ENCODE measurements at places on chromosomes 3 and 15.

GRCh38 chr3:45623393-45623792 is 28.8 kb downstream of the LIMD1 start:
- no peak for DNase-seq

- no peak for DNase-seq
These were observed 13.8 kb downstream of the PTPN9 start for GRCh38 chr15:75565062-75565970.

GRCh38 chr15:97931314-97931713 is 29.2 kb upstream of the ARRDC4 start:
- DNase-seq: no peak

DNA sequence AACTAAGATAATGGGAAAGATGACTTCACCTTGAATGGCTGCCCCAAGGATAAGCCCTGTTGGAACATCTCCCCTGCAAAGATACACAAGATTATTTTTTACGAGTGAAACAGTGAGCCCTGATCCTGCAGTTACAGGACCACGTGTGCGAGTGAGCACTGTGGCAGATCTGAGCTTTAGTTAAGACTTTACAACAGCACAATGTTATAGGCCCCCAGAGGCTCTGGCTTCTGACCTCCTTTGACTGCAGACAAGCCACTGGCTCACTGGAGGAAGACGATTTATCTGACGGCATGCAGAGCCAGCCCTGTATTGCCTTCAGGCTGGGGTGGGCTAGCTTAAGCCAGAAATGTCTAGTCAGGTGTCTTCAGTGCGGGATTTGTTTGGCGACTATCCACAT is 174.4 kb downstream of the ARRDC4 start:
- DNase-seq: no peak

DNA sequence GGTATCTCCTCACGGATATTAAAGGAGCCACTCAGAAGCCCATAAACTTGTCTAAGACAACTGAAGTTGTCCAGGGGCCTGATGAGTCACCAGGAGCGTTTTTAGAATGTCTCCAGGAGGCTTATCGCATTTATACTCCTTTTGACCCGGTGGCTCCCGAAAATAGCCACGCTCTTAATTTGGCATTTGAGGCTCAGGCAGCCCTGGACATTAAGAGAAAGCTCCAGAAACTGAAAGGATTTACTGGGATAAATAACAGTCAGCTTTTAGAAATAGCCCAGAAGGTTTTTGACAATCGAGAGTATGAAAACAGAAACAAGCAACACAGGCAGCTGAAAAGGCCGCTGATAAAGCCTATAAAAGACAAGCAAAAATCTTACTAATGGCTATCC is 4.1 kb downstream of the DET1 start:
- no peak for DNase-seq

GRCh38 chr3:59444294-59444671 is 394.5 kb upstream of the CFAP20DC start:
- DNase-seq: peak; percentile 58

DNA sequence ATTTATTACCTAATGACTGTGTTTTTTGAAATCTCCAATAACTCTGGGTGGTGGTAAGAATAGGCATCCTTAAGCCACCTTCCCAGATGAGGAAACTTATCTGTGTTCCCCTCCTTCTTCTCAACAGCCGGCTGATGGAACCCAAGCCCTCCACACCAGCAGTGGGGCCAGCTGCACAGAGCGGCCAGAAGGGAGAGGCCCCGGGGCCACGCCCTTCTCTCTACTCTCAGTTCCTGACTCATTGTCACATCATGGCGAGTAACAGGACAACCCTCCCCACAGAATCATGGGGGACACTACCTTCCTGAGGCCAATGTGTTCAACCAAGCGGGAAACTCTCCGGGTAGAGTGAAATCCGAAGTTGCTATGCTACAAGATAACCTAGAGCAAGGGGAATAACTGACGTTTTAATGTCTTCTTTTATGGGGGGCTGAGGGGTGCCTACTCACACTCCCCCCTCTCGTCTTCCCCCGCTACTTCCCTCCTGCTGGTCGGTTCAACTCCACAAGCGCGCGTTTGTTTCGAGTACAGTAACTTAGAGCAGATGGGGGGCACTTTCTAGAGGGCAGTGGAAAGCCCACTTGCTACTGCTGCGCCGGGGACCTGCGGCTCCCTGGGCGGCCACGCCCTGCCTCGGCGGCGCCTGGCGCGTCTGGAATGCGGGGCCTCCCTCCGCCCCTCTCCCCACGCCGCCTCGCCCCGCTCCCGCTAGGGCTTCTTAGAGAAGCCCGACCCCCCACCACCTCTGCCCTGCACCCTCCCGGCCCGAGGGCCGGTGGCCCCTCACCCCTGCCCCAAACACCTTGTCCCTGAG is 621 bp downstream of the ANXA2 start:
- DNase-seq: peak; percentile 73

DNA sequence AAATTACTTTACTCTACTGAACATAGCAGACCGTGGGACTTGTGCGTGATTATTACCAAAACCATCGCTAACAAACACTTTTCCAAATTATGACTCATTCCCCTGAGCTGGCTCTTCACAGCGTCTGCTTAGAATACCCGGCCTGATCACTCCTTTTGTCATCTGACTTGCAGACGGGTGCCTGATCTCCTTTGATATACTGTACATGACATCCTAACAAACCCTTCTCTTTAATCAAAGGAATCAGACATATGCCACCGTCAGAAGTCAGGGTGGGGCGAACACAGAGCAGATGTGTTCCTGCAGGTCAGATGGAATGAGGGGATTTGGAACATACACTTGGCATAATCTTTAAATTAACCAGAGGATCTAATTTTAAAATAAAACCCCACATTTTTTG is 48.5 kb upstream of the SH3GL3 start:
- DNase-seq: no peak

- DNase-seq: peak; percentile 30
These were observed 2.1 kb upstream of the CCDC80 start for GRCh38 chr3:112642912-112643506.

GRCh38 chr3:45566196-45566595 is 28.4 kb upstream of the LIMD1 start:
- no peak for DNase-seq

GRCh38 chr3:64805978-64806377 is 118.2 kb upstream of the ADAMTS9 start:
- DNase-seq: no peak

- DNase-seq: no peak
These were observed 379.7 kb downstream of the SQOR start for GRCh38 chr15:46014532-46014931.

- DNase-seq: no peak
These were observed 57.2 kb downstream of the ATP1B3 start for GRCh38 chr3:141933421-141934300.

DNA sequence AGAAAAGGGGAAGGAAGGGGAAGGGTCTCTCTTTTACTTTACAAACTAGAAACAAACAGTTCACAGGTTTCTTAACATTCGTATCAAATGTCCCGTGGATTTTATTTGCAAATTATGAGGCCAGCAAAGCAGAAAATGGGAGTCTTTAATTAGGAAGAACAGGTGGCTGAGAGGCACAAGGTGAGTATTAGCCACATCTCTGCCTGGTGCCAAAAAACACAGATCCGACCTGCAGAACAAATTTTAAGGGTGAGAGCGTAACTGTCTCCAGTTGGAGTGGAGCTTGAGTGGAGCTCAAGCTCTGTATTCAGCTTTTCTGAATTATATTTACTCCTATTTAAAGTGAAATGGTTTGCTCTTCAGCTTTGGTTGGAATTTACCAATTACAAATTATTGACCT is 1004.9 kb downstream of the FHIT start:
- no peak for DNase-seq

DNA sequence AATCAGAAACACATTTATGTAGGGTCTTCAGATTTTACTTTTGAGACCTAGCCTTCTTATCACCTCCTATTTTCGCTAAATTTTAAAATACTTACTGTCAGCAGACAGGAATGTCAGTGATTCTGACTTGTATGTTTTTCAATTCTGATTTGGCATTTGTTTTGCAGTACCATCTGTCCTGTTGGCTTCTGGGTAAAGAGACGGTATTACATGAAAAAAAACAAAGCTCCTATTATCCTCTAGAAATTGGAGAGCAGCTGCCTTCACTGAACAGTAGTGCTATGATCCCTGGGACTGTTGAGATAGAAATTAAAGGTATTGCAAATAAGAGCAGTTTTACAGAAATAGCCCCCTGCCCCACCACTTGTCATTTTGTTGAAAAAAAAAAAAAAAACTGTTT is 8.4 kb downstream of the ARMC8 start:
- DNase-seq: no peak

DNA sequence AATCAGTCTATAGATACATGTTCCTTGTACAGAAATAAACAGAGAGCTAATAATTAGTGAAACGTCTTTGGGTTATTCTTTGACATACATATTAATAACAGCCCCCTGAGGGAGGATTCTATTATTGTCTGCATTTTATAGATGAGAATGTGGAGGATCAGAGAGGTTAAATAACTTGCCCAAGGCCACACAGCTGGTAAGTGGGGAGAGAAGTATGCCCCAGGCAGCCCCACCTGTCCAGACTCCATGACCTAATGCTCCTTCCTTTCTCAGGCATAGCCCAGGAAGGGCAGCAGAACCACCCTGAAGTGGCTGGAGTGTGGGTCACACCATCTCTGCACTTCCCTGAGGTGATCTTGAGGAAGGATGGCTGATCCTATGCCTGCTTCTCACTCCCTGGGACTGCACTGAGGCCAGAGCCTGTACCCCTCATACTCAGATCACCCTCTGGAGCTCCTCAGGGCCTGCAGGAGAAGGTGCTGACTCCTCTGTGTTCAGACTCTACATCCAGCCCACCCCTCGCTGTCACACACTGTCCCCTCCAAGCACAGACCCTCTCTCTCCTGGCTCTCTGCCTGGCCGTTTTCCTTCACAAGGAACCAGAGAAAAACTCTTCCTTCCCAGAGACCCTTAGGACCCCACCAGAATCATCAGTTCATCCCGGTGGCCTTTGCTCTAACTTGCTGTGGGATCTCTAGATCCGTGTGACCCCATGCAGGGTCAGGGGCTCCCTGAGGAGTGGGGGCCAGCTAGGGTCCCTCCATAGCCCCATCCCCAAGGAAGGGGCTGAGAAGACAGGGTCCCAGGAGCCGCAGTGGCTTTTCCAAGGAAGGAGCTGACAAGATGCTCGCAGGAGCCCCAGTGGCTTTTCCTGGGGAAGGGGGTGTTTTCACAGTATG is 4.4 kb upstream of the HHATL start:
- no peak for DNase-seq

- no peak for DNase-seq
These were observed 267.9 kb downstream of the RPLP1 start for GRCh38 chr15:69720536-69720935.

DNA sequence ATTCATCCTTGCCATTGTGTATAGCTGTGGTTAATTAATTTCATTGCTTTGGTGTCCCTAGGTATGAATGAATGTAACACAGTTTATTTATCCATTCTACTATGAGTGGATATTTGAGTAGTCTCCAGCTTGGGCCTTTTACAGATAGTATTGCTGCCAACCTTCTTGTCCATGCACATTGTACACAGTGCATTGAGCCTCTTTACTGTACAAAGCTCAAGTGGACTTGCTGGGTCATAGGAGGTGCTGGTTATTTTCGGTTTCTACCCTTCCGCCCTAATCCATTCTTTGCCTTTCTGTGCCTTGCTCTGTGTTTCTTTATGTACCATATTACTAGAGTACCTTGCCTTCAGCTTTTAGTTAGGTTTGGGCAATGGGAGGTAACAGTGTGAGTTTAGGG is 60.7 kb downstream of the DUT start:
- DNase-seq: no peak

DNA sequence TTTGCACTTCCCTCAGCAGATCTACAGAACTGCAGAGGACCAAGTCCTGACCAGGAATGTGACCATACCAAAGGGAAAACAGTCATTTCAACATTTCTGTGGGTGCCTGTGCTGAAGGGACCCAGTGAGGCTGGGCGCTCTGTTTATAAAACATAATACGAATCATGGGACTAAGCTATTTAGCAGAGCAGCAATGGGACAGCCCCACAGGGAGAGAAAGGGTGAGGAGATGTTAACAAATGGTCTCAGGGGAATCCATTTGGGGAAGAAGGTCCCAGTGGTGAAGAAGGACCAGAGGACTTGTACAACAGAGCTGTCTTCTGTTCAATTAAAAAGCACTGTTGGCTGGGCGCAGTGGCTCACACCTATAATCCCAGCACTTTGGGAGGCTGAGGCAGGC is 1025.4 kb downstream of the FHIT start:
- DNase-seq: no peak

GRCh38 chr15:23039917-23040281 is 530 bp upstream of the TUBGCP5 start:
- no peak for DNase-seq

DNA sequence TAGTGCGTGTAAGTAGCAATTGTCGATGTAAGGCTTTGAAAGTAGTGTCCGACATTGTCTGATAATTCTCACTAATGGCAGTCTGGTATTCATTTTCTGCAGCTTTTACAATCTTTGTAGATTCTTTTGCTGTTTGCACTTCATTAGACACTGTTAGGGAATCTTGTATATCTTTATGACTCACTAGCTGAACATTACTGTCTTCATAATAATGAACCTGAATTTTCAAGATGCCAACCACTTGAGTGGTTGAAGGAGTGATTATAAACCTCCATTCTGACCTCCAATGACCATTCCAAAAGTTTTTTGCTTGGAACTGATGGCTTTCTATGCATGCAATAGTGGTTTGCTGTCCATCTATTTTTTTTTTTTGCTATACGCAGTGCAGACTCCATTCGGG is 76.4 kb upstream of the MFGE8 start:
- DNase-seq: no peak

- DNase-seq: no peak
These were observed 20.7 kb downstream of the HAPLN3 start for GRCh38 chr15:88874684-88875083.

DNA sequence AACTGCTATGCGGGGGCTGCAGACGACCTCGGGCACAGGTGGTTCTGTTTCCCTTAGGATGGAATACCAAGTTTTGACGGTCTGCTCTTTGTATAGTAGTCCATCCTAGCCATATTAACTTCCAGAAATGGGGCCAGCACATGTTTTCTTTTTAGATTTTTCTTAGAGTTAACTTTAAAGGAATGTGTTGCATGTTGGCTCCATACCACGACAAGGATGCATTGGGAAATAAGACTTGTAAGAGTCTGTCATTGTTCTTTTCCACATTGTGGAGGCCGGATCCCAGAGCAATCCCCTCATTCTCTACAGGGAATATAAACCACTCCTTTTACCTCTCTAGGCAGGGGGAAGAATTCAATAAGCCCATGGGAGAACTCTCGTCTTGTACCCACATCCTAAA is 87.1 kb upstream of the PLSCR4 start:
- no peak for DNase-seq

GRCh38 chr15:82105451-82106215 is 59.8 kb upstream of the MEX3B start:
- no peak for DNase-seq

GRCh38 chr3:179750720-179751328 is 98.0 kb downstream of the USP13 start:
- DNase-seq: no peak

DNA sequence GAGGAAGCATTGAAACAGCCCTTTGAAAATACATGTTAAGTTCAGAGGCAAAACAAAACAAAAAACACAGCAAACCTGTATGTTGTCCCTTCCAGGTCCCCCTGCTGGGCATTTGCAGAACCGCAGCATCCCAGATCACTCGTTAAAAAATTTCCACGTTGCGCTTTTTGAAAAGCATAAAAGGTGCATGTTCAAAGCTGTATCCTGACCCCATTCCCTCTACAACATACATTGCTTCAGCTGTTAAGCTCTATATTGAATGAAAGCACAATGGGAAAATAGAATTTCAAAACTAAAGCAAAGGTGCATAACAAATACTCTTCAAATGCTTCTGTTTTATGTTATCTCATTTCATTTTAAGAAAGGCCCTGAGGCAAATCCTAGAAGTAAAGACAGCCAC is 328.3 kb downstream of the THSD4 start:
- DNase-seq: no peak

Data from GM06990 (cell line).